ENCODE measurements at places on chromosomes 6 and 20.

DNA sequence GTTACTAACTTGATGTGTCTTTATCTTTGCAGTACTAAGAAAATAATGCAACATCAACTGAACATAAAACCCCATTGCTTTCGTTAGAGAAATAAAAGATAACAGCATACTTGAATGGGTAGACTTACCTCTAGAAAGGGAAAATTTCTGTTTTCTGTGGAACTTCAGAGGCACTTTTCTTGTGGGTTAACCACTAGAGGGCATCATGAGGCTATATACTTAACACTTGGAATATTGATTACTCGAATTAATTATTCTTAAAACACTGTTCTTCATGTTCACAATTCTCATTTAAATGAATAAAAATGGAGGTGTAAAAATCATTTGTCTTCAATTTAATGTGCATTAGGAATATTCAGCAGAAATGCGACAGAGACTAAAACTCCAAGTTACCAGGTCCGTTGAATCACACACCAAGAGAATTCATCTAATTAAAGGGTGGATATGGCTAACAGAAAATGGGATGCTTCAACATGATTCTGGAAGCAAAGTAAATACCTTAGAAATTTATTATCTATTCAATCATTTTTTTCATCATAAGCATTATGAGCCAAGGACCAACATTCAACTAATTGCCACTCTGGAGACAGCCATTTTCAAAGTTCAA lies 330.8 kb upstream of the PREP start:
- no peak for DNase-seq

DNA sequence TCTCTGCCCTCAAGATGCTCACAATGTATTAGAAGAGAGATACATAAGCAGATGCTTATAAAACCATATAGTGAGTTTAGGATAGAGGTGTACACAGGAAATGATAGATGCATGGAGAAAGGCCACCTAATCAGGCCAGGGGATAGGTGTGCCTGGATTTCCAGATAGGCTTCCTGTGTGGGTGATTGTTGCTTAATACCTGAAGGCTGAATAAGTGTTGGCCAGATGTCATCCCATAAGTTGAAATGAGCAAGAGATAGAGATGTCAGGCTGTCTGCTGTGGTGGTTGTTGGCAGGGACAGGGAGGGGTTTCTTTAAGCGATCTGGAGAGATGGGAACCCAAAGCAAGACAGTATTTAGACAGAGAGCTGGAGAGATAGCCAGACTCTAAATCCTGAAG lies 109.8 kb upstream of the SGK1 start:
- no peak for DNase-seq

- peak; percentile 32 for DNase-seq
Measured at GRCh38 chr6:111642463-111643158, 36.9 kb upstream of the TRAF3IP2 start.

- DNase-seq, result no peak
Measured at GRCh38 chr6:5783584-5784089, 223.1 kb downstream of the NRN1 start.

All from CD4-positive, alpha-beta T cell treated with Interleukin-17A for 4 hours (primary cell).